ENCODE measurements at places on chromosomes 12 and 14.

GRCh38 chr14:105861985-105862465 is 335.6 kb downstream of the TMEM121 start:
- no peak for DNase-seq

GRCh38 chr12:105600911-105601545 is 270.5 kb downstream of the C12orf75 start:
- DNase-seq, result no peak

DNA sequence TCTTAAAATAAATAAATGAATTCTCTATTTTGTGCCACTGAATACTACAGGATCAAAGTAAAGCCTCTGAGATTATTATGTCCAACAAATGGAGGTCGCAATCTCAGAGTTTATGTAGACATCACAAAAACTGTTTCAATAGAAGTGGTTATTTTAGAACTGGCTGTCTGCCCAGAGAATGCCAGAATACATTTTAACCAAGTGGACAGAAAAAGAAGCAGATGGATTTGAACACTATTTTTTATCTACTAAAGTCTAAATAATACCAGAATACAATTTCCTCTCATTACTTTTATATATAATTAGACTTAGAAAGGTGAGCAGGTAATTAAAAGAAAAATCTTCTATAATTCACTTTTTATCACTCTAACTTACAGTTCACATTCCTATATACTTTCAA is 118.3 kb downstream of the MED13L start:
- peak; percentile 45 for DNase-seq

DNA sequence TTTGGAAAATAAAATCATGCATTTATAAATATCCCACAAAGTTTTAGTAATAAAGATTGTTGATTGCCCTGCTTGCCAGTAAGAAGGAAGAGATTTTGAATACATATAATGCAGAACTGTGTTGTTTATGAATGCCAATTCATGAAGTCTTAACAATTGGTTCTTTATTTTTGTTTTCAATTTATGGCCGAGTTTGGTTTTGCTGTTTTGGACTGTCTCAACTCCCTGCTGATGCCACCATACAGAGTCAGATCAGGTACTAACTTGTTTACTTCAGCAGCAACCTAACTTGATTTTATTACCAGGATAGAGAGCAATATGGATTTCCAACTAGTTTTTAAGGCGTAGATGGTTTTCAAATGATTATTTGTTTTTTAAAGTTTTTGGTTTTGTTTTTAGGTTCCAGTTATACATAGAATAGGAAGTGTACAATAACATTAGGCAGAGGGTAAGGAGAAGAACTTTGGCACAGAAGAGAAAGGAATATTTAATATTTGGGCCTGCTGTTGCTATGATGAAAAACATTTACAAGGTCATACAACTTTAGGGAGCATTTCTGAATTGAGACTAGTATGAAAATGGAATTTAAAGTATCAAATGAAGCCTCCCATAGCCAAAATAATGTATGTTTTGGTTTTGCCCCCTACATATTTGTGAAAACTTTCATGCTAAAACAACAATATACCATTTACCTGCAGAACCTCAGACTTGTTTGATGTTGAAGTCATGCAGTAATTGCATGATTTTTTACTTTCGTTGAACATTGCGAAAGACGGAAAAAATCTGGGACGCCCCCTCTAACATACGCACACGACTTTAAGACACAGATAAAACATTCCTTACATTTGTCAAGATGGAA is 904 bp upstream of the FAM177A1 start:
- DNase-seq, result no peak

GRCh38 chr12:18966954-18967353 is 162.6 kb upstream of the PLEKHA5 start:
- DNase-seq, result no peak

DNA sequence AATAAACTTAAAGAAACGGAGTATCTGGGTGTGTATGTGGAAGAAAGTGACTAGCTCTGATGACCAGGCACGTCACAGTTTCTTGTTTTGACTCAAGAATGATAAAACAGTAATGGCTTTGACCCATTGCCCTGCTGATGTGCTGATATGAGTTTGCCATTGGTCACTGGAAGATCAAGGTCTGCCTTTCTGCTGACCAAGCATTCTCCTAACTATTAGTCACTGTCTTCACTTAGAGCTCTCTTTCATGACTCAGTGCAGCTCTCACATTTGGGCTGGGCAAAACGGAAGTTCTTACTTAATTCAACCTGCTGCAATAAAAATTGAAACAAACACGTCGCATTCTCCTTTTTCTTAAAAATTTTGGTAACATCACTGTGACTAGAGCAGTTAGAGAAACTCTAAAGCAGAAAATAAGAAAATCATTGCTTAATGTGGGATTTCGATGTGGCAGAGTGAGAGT is 366.7 kb downstream of the BTG1 start:
- peak; percentile 29 for DNase-seq
